ENCODE measurements at places on chromosomes 6 and 20.

DNA sequence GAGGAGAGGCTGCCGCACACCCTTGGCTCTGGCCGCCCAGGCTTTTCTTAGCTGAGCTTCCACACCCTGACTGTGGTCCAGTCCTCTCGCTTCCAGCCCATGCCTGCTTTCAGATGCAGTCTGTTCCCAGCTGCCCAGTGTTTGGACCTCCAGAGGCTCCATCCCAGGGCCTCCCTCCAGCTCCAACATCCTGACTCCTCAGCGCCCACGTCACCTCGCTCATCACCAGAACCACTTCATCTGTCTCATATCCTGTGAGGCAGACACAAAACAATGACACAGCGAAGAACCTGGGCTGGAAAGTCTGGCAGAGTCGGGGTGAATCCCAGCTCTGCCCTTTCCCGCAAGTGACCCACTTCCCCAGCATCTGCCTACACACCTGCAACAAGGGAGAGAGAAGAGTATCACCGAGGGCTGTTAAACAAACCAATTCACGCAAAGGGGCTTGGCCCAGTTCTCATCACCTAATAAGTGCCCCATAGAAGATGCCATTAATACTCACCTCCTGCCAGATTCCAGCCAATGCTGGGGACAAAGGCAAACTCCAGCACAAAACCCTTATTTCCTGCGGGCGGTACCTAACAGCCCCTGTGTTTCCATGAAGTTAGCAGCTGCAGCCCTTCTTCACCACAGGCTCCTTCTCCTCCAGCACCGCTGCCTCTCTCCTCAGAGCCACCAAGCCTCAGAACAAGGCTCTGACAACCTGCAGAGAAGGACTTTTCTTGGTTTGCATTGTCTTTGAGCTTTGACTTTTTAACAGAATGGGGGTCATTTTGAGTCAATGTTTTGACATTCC is 133.4 kb upstream of the CDH4 start:
- no peak for DNase-seq

DNA sequence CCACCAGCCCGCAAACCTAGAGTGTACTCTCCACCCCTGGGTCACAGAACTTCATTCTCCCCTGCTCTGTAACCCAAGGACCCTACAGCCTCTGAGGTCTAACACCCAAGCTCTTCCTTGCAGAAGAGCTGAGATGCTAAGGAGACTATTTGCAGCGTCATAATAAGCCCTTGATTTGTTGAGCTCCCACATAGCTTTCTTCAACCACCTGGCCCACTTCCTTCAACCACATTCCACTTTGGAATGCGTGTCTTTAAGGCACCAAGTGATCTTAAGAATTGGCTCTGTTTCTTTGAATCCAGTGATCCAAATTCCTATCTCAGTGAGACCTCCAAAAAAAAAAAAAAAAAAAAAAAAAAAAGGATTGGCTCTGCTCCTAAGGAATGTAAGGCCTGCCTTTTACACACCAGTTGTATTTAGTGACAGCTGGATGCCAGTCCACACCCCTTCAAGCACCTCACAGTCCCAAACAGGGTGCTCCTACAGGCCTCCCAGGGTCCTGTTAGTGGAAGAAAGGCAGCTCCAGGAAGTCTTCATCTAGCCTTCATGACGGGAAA is 106.2 kb downstream of the UBE3D start:
- DNase-seq, result no peak

DNA sequence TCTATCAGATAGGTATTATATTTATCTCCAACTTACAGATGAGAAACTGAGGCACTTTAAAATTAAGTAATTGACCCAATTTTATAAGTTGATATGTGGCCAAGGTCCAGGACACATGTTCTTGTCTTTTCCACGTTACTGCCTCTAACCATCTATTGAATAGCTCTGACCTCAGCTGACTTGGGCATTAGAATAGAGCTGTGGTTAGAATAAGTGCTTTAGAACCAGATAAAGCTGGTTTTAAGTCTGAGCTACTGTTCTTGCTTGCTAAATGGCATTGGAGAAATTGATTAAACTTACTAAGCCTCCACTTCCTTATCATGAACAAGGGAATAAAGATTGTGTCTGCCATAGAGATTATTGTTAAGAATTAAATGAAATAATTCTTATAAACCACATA is 147.8 kb upstream of the DTNBP1 start:
- DNase-seq, result no peak

GRCh38 chr6:118044275-118044674 is 137.2 kb downstream of the SLC35F1 start:
- no peak for DNase-seq

Data from posterior cingulate gyrus (tissue), 11 donors.